ENCODE measurements at places on chromosomes 4 and X. TPM values are rescaled to one million over a fixed set of nuclear protein-coding genes. Genes with fewer than 3 reads are reported as not detected.

The SMIM31 gene
- total RNA-seq: not detected

DNA sequence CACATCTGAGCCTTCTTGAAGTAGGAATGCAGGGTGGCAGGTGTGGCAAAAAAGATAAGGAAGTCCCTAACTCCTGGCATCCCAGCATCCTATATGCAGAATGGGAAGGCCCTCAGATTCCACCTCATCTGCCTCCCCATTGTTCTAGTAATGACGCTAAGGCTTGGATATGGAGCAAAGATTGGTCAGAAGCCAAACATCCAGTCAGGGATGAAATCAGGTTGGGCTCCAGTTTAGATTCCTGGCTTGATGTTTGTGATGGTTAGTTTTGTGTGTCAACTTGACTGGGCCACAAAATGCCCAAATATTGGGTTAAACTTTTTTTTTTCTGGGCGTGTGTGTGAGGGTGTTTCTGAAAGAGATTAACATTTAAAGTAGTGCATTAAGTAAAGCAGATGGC, 39.6 kb upstream of the MAGEA4 start:
- no peaks in the 10 kb centered on the region for H3K4me1 ChIP-seq
- H3K36me3 ChIP-seq: no peaks in the 10 kb centered on the region
- H3K4me3 ChIP-seq: no peak overlapping the region

DNA sequence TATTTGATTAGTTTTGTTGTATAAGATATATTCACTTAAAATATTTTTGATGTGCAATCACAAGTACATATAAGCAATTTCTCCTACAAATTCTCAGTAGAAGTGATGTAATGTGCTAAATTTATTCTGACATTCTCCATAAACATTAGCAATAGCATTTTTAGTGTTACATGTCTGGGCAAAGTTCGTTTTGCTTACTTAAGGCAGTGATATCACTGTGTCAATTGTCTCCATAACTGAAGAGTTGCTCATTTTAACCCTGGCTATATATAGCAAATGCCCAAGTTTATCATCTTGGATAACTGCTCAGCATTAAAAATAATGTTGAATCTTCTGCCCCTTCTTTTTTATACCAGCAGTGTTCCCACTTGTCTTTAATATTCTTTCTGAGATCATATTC, 340.0 kb upstream of the NDST4 start:
- no peaks in the 10 kb centered on the region for H3K36me3 ChIP-seq
- H3K27ac ChIP-seq: no peak overlapping the region
- no peaks in the 10 kb centered on the region for H3K4me1 ChIP-seq
- no peaks in the 10 kb centered on the region for H3K27me3 ChIP-seq

DNA sequence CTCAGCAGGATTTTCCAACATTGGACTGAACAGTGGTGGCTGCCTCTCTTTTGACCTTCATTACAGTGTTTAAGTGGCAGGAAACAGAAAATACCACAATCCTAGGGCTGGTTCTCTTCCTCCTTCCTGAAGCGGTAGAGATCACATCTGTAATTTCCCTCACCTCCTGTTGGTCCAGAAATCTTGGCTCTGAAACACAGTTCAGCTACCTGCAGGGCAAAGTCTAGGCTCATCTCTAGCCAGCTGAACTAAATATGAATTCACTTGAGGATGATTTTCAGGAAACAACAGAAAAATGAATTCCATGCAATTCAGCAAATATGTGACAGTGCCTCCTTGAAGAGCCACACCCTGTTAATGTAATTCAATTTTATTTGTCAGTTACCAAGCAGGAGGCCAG, 531.9 kb downstream of the INPP4B start:
- H3K27ac ChIP-seq: no peak overlapping the region
- H3K27me3 ChIP-seq: no peaks in the 10 kb centered on the region
- no peaks in the 10 kb centered on the region for H3K36me3 ChIP-seq
- H3K4me3 ChIP-seq: no peak overlapping the region

DNA sequence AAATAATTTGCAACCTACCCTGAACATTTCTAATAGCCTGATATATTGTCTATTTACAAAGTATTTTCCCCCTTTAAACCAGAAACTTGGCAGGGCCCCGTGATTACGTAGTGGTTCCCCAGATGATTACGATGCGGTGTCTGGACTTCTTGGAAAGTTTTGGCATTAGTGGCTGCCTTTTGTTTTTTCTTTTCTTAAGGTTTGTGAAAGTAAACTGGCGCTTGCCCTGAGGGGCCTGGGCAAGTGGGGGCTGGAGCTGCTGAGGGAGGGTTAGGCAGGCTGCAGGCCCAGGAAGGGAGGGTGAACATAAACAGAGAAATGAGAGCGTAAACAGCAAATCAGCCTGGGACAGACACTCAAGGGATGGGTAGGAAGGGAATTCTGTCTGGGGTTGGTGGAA, 123.6 kb upstream of the MSX1 start:
- DNase-seq: no peak
- H3K27me3 ChIP-seq: no peaks in the 10 kb centered on the region
- peaks cover 8% of the 10 kb centered on the region for H3K4me1 ChIP-seq
- no peak overlapping the region for H3K4me3 ChIP-seq

Data from WTC11 (cell line).